ENCODE measurements at places on chromosomes 4 and X. TPM values are rescaled to one million over a fixed set of nuclear protein-coding genes. Genes with fewer than 3 reads are reported as not detected.

The CLGN gene
- 0.28 TPM for total RNA-seq

The PLXNB3 gene
- total RNA-seq = 13.2 TPM

The MAGEA2B gene
- total RNA-seq = not detected

The MGARP gene
- 6.7 TPM for total RNA-seq

The PDK3 gene
- 16.3 TPM for total RNA-seq

The RBM47 gene
- total RNA-seq = 56.6 TPM

The SPANXN3 gene
- total RNA-seq = not detected

The HSPA4L gene
- total RNA-seq = 1.3 TPM

The UVSSA gene
- 28.2 TPM for total RNA-seq

DNA sequence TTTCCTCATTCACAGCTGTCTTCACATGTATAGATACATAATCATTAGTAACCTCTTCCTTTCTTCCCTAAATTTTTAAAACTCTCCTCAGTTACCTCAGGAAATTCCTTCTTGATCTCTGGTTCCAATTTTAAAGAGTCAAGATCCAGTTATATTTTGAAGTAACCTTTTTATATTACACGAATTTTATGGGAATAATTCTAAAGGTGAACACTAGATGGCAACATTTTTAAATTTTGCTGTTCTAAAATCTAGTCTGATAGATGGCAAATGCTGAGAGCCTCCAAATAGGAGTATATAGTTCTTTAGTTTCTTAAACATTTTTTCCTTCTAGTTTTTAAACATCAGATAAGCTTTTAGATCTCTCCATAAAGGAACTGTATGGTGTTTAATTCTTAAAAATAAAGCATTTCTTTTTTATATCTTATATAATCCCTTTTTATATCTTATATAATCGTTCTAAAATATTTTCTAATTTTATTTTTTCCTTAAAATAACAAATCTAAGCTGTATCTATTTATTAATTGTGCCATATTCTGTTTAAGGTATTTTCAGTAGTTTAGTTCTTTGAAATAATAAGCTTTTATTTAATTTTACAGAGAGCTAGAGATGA is 37.9 kb upstream of the PAPSS1 start:
- DNase-seq = no peak

DNA sequence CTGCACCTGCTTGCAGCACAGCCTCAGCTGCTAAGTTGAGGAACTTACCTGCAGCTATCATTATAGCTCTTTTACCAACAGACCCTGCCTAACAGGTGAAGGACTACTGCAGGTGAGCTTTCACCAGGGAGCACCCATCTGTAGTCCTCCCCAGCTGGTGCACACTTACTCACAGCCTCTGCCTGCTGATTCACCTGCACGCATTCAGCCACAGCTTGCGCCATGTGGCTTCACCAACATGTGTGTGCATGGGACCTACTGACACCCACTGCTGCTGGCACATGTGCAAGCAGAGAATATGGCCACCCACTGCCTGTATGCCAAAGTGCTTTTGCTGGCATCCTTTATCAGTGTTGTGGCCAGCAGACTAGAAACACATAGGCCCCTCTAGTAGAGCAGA is 146.7 kb upstream of the KLHL4 start:
- DNase-seq = no peak

DNA sequence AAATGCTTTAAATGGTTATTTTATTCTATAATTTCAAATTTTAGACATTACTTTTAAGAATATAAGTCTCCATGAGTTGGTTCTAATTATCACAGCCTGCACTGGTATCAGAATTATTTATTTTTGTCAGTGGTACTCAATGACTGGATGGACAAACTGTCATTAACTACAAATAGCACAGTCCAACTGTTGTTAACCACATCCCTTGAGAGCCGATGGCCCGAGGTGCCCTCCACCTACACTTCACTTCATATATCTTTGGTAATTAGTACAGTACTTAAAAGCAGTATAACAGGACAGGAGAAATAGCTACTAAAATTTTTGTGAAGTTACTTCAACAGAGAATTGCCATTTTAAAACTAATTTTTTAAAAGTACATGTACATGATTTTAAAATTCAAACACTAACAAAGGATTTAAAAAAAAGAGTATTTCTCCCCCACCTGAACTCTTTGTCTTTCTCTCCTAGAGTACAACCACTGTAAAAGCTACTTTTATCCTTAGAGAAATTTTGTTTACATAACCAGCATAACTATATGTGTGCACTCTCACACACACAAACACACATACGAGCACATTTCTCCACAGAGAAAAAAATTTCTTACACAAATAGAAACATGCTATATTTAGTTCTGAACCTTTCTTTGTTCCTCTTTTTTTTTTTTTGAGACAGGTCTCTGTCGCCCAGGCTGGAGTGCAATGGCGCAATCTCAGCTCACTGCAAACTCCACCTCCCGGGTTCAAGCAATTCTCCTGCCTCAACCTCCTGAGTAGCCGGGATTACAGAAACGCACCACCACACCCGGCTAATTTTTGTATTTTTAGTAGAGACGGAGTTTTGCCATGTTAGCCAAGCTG is 6.5 kb downstream of the TIFA start:
- DNase-seq = no peak

- no peak for DNase-seq
Observed at GRCh38 chr4:13701937-13702446, 74.5 kb upstream of the BOD1L1 start.

GRCh38 chr4:87304745-87305432 is 17.8 kb downstream of the HSD17B13 start:
- DNase-seq = no peak

DNA sequence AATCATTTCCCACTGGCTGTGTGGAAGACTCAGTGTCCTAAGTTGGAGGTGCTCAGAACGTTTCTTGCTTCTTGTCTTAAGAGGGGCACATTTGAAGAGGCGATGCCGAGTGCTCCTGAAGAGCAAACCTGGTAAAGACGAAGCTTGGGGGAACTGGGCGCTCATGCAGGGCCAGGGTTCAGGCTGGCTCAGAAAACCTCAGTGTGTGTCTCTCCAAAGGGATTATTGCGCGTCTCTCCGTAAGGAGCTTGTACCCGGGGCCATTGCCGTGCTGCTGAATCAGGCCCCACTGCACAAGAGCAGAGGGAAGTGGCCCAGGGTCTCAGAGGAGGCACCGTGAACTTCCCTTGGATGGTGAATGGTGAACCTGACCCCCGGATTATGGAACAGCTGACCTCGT is 44.4 kb downstream of the PSAPL1 start:
- no peak for DNase-seq

DNA sequence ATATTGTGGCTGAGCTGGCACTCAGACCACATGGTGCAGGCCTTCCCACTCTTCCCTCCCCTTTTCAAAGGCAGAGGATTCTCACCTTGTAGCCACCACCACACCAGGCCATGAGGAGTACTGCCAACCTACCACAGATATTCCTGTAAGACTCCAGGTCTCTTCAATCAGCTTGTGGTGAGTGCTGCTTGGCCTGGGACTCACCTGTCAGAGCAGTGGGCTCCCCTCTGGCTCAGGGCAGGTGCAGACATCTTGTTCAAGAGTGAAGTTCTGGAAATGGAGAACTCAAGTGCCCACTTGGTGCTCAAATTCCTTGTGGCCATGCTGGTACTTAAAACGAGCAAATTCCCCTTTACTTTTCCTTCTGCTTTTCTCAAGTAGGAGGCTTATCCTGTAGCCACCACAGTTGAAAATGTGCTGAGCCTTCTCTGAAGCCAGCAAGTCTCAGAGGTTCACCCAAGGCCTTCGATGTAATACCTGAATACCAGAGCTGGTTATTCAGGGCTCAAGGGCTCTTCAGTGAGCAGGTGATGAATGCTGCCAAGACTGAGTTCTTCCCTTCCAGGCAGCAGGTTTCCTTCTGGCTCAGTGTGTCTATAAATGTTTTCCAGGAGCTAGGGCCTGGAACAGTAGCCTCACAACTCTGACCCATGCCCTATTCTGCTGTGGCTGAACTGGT is 212.9 kb downstream of the TEX13C start:
- no peak for DNase-seq

- DNase-seq = no peak
Observed at GRCh38 chrX:16892504-16893362, 22.6 kb upstream of the RBBP7 start.

DNA sequence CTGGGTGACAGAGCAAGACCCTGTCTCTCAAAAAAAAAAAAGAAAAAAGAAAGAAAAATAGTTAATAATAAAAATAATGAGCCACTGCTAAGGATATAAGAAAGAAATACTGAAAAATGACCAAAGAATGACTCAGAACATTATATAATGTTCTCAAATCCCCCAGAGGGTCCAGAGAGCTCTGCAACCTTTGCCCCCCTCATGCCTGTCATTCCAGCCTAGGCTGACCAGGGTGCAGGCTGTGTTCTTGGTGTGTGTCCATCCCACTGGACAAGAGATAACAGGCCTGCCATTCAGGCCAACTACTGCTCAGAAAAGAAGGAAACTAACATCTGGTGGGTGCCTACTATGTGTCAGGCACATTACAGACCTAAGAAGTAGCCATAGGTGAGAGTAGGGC is 72.7 kb upstream of the EDNRA start:
- DNase-seq = no peak

DNA sequence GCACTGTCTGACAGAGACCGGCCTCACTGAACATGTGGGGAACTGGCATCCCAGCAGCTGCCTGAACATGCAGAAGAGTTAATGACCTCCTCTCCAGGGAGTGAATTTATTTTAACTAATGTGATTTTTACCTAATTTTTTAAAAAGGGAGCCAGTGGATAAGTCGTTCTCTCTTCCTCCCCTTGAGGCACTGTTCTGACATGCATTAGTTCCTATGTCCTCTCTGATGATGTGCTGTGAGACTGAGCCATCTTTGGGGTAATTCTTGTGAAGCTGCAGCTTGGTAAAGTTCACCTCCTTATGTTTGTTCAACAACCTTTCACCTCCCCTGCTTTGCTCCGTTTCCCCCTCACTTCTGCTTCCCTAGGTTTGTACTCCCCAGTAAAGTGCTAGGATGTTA is 139.7 kb downstream of the COL25A1 start:
- DNase-seq = no peak

DNA sequence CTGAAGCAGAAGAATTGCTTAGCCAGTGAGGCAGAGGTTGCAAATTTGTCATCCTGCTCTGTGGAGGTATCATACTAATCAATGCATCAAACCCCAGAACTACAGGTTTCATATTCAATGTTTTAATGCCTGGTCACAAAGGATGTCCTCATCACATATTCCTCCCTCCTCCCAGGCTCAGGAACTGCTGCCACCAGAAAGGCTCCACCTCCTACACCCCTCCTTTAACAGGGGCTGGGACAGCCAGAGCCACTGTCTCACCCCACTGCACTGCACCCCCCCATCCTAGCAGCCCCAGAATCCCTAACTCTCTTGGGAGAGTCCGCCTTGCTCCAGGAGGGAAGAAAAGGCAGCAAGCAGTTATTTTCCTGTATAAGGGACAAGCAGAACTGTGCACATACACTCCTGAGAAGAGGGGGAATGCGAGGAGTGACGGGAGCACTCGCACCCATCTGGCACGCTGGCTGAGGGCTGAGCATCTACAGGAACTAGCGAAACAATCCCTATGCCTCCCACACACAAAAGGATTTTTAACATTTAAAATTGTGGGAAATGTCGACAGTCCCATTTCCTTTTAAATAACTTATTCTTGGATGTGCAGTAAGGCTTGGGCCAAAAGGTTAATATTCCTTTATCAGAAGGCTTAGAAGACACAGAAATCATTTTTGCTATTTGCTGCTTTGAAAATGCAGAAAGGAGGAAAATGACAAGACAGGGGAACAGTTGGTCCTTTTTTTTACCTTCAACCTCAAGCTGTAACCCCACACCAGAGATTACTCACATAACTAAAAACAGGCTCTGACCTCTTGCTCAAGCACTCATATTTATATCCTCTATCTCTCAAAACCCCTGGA is 27.8 kb downstream of the CD99L2 start:
- DNase-seq = no peak

- DNase-seq = no peak
Observed at GRCh38 chr4:40038977-40039376, 17.7 kb upstream of the N4BP2 start.

- DNase-seq = no peak
Observed at GRCh38 chrX:17634542-17635207, 102.6 kb upstream of the SCML1 start.

- DNase-seq = no peak
Observed at GRCh38 chrX:133653358-133653757, 238.1 kb upstream of the GPC4 start.

- DNase-seq = no peak
Observed at GRCh38 chr4:55608591-55608990, 16.5 kb upstream of the PDCL2 start.

- no peak for DNase-seq
Observed at GRCh38 chr4:87541956-87542709, 13.0 kb upstream of the SPARCL1 start.

GRCh38 chr4:82968972-82969371 is 41.7 kb downstream of the LIN54 start:
- no peak for DNase-seq

DNA sequence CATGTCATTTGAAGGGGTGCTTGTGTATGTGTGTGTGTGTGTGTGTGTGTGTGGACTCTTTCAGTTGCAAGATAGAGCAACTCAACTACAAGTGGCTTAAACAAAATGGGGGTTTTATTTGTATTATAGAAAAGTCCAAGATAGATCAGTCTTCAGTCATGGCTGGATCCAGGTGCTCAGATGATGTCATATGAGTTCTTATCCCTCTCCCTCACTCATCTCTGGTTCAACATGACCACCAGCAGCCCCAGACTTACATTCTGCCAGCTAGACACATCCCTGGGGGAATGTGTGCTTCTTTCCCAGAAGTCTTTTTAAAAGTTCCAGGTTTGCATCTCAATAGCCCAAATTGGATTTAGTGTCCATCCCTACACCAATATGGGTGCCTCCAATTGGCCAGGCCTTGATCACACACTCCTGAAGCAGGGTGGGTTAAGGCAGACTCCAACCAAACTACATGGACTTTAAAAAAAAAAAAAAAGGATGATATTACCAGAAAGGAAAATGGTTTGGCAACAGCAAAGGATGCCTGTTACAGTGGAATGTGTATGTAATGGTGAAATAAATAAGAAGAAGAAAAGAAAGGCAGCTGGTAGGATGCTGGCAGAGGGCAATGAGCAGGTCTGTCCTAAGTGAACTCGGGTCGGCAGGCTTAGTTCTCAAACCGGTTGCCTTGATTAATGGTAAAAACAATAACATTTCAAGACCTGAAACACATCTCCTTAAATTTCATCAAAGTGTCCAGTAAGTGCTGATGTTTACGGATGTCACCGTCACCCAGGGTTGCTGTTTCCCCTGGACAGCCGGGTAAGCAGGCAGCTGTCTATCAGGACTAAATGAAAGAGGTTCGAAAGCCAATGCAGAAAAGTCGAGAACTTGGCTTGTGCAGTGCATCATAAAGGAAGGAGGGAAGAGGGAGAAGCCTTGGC is 107.7 kb downstream of the SMIM20 start:
- no peak for DNase-seq

GRCh38 chr4:99382745-99383360 is 30.3 kb upstream of the ADH1C start:
- DNase-seq = no peak

Data from omental fat pad (tissue), 4 donors.